Activated B cell treated with CpG ODN at 0.5 μM for 24 hours (primary cell): ENCODE measurements at places on chromosomes 13 and 19.

- H3K4me1 ChIP-seq: no peaks in the 10 kb centered on the region
- no peaks in the 10 kb centered on the region for H3K36me3 ChIP-seq
- H3K27ac ChIP-seq: no peak overlapping the region
- no peak for DNase-seq
Observed at GRCh38 chr19:13561461-13561860, 55.2 kb upstream of the CACNA1A start.

DNA sequence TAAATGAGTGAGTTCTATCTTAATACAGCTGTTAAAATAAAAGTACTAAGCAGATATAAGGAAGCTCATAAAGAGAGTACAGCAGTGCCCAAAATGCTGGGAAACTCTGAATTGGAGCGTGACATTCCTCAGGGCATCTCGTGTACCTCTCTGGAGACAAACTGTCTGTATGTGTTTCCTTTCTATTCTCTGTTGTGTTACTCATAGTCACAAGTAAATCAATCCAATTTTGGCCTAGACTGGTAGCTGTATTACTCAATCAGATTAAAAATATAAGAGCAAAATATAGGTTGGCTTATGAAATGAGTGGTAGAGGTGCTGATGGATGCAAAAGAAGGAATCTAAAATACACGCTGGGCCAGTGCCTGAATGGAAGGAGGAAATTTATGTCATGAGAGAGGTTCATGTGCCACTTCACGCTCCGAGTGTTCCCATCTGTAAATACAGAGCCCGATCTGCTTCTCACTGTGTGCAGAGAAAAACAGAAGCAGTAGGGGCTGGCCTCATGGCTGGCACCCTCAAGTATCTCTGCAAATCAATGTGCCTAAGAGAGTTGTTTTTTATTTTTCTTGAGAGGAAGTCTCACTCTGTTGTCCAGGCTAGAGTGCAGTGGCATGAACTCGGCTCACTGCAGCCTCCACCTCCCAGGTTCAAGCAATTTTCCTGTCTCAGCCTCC, 58.7 kb upstream of the RGCC start:
- no peak for DNase-seq
- H3K4me1 ChIP-seq: no peaks in the 10 kb centered on the region
- H3K27ac ChIP-seq: no peak overlapping the region
- H3K36me3 ChIP-seq: no peaks in the 10 kb centered on the region

DNA sequence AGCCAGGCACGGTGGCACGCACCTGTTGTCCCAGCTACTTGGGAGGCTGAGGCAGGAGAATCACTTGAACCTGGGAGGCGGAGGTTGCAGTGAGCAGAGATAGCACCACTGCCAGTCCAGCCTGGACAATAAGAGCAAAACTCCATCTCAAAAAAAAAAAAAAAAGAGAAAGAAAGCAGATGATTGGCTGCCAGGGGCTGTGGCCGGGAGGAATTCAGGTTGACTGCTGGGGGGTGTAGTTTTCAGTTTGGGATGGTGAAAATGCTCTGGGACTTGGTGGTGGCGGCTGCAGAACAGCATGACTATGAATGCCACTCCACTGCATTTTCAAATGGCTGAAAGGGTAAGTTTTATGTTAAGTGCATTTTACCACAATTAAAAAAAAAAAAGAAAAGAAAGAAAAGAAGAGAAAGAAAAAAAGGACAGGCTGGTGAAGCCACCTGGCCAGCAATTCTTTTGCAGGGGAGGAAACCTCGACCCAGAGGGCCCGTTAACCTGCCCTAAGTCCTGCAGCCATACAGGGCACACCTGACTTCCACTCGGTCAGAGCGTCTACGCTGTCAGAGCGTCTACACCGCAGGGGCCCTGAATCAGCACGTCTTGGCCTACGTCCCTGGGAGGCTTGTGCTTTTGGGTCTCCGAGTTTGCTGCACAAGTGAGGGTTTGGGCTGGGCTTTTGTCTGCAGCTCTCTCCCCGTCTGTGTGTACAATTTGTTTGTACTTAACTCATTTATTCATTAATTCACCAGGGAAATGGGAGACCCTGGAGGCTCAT, 3.6 kb downstream of the ISOC2 start:
- H3K4me3 ChIP-seq: no peak overlapping the region
- no peak for DNase-seq
- no peak overlapping the region for H3K27ac ChIP-seq
- peaks cover 32% of the 10 kb centered on the region for H3K4me1 ChIP-seq

DNA sequence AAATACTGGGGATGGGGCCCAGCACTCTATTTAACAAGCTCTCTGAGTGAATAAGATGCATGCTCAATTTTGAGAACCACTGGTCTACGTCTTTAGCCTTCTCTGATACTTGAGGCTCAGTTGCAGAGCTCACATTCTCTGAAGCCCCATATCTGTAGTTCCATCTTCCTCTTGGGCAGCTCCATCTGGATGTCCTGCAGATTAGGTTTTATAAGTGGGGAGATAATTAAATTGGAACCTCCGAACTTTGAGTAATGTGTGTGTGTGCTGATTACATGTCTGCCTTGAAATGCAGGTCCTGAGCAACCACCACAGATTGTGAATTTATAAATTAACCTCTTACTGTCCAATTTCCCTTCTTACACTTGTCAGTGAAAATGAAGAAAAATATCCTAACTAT, 7.2 kb upstream of the RASL11A start:
- H3K36me3 ChIP-seq: peaks cover 29% of the 10 kb centered on the region
- no peak overlapping the region for H3K4me3 ChIP-seq
- no peak overlapping the region for H3K27ac ChIP-seq
- H3K4me1 ChIP-seq: peaks cover 61% of the 10 kb centered on the region

GRCh38 chr13:41645331-41645730, 188.0 kb downstream of the RGCC start:
- no peaks in the 10 kb centered on the region for H3K36me3 ChIP-seq
- no peak overlapping the region for H3K27ac ChIP-seq
- peaks cover 15% of the 10 kb centered on the region for H3K27me3 ChIP-seq

- H3K4me3 ChIP-seq: no peak overlapping the region
- H3K27me3 ChIP-seq: no peaks in the 10 kb centered on the region
- H3K36me3 ChIP-seq: no peaks in the 10 kb centered on the region
- H3K27ac ChIP-seq: no peak overlapping the region
- no peak for DNase-seq
Observed at GRCh38 chr19:16285769-16286498, 38.7 kb upstream of the KLF2 start.

DNA sequence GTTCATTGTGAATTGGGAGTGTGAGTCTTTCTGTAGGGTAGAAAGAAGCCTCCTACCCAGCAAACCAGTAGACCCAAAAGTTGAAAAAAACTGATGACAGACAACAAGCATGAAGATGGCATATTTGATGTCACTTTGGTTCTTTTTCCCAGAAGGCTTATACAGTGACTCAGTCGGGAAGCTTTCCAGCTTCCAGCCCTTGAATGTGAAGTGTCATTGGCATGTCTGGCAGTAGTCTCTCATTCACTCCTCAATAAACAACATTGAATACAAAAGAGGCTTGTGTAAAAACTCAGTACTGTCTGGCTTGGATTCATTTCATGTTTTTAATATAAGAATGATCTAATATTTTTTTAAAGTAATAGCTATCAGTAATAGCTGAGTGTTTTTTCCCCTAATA, 68.7 kb downstream of the IPO5 start:
- DNase-seq: no peak
- no peaks in the 10 kb centered on the region for H3K27me3 ChIP-seq
- H3K36me3 ChIP-seq: peaks cover 57% of the 10 kb centered on the region
- H3K4me3 ChIP-seq: no peak overlapping the region
- H3K27ac ChIP-seq: no peak overlapping the region

DNA sequence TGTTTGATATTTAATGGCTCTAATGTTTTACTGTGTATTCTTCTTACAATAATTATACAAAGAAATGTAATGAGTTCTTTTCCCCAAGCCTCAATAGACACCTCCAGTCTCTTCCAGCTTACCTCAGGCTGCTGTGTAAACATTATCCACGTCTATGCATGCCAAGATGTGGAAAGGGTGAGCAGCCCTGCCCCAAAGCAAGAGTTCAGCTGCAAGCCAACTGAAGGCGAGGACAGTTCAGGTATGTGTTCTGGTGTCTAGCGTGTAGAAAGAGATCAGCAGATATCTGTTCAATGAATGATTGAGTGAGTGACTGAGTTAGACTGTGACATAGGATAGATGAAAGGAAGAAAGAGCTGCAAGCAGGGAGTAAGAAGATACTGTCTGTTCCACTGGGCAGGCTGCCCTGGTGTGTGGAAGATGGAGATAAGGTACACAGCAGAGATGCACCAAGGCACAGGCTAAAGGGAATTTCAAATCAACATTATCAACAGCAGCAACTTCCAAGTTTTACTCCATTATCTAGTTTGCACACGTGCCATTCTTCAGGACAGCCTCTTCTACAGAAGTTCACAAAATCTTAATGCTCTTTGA, 66.0 kb downstream of the LATS2 start:
- H3K27me3 ChIP-seq: no peaks in the 10 kb centered on the region
- no peak overlapping the region for H3K27ac ChIP-seq
- H3K4me3 ChIP-seq: no peak overlapping the region
- DNase-seq: no peak

- DNase-seq: no peak
- H3K4me3 ChIP-seq: no peak overlapping the region
- H3K36me3 ChIP-seq: no peaks in the 10 kb centered on the region
- no peak overlapping the region for H3K27ac ChIP-seq
- peaks cover 3% of the 10 kb centered on the region for H3K27me3 ChIP-seq
- no peaks in the 10 kb centered on the region for H3K4me1 ChIP-seq
Observed at GRCh38 chr13:101007245-101007644, 332.6 kb upstream of the TMTC4 start.

DNA sequence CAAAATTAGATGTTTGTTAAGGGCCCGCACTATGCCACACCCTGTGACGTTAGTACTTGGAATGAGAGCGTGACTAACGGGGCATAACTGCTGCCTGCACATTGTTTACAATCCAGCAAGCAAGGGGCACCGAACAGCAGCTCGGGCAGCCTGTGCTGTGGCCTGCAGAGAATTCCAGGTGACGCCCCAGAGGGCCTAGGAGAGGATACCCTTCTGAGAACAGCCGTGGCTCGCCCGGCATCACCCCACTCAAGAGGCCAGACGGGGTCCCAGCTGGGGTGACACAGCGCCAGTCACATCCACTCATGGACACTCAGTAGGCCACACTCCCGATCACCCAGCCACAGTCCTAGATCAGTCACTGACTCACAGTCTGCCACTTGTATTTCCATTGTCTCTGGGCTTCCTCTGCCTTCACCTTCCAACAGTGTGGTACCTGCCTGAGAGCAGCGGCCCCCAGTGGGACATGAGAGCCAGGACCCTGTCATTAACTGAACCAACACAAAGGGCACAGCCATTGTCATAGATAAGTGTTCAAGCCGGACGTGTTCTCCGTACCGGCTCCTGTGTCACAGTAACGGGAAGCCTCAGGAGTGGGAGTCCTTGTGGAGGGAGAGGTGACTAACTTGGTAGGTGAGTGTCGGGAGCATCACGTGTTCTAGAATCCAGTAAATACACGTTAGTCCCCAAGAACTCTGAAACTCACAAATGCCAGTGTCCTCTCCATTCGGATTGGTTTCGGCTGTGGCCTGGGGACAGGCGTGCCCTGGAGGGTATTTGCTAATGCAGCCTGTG, 7.5 kb downstream of the ZNF331 start:
- no peaks in the 10 kb centered on the region for H3K27me3 ChIP-seq
- no peak for DNase-seq
- H3K4me3 ChIP-seq: no peak overlapping the region
- peaks cover 61% of the 10 kb centered on the region for H3K36me3 ChIP-seq
- no peak overlapping the region for H3K27ac ChIP-seq

- H3K4me1 ChIP-seq: peaks cover 15% of the 10 kb centered on the region
- no peak for DNase-seq
- H3K36me3 ChIP-seq: no peaks in the 10 kb centered on the region
- no peak overlapping the region for H3K4me3 ChIP-seq
Observed at GRCh38 chr19:6092329-6093286, 17.7 kb downstream of the RFX2 start.

GRCh38 chr13:38657191-38657590, 29.7 kb upstream of the FREM2 start:
- no peak overlapping the region for H3K4me3 ChIP-seq
- DNase-seq: no peak
- H3K27ac ChIP-seq: no peak overlapping the region
- no peaks in the 10 kb centered on the region for H3K27me3 ChIP-seq
- H3K36me3 ChIP-seq: no peaks in the 10 kb centered on the region

DNA sequence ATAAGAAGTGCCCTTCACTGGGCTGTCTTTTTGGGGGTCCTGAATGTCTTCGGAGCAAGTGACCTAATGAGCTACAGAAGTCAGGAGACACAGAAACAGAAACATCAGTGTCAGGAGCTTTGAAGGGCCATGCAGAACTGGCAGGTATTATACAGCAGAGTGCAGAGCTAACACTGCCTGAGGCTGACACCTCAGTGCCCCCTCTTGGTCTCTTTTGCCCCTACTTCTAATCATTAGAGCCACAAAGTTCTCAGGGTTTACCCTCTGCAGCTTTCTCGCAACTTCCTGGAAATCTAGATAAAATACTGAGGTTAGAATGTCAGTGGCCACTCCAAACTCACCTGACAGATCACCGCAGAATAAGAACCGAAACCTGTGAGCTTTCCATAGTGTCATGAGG, 172.7 kb downstream of the B3GLCT start:
- H3K4me1 ChIP-seq: no peaks in the 10 kb centered on the region
- no peak overlapping the region for H3K4me3 ChIP-seq
- H3K27me3 ChIP-seq: no peaks in the 10 kb centered on the region
- H3K27ac ChIP-seq: no peak overlapping the region
- no peaks in the 10 kb centered on the region for H3K36me3 ChIP-seq

DNA sequence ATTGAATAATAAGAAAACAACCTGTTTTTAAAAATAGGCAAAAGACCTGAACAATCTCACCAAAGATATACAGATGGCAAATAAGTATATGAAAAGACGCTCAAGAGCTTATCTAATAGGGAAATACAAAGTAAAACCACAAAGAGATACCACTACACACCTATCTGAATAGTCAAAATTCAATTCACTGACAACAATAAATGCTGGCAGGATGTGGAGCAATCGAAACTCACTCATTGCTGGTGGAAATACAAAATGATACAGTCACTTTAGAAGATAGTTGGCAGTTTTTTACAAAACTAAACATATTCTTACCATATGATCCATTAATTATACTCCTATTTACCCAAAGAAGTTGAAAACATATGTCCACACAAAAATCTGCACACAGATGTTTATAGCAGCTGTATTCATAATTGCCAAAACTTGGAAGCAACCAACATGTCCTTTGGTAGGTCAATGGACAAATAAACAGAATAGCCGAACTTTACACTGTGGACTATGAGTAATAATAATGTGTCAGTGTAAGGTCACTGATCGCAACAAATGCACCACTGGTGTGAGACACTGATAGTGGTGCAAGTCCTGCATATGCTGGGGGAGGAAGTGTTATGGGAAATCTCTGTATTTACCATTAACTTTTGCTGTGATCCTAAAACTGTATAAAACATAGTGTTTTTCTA, 20.8 kb downstream of the ZC3H13 start:
- H3K36me3 ChIP-seq: peaks cover 78% of the 10 kb centered on the region
- no peak for DNase-seq
- H3K4me1 ChIP-seq: peaks cover 5% of the 10 kb centered on the region

DNA sequence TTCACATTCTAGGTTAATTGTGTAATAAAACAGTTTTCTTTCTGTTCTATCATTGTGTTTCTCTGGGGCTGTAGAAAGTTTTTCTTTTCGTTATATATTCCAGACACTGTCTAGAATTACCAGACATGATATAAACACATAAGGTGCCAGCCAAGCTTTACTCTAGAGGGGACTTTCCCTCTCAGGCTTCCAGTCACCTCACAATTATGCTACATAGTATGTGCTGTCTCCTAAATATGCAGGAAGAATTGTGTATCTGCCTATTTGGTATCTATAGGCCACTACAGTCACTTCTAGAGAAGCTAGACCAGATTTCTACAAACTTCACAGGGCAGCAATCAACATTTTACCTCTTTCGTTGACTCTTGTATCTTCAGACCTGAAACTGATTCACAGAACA, 14.6 kb downstream of the ZNF257 start:
- peaks cover 53% of the 10 kb centered on the region for H3K36me3 ChIP-seq
- DNase-seq: no peak
